Left forelimb (tissue), 1 donor: ENCODE measurements at places on chromosomes 11 and 22.

- no peak for DNase-seq
These were observed 20.2 kb downstream of the RTN4RL2 start for GRCh38 chr11:57480409-57481137.

GRCh38 chr11:35740061-35740799 is 77.7 kb downstream of the TRIM44 start:
- DNase-seq = no peak

DNA sequence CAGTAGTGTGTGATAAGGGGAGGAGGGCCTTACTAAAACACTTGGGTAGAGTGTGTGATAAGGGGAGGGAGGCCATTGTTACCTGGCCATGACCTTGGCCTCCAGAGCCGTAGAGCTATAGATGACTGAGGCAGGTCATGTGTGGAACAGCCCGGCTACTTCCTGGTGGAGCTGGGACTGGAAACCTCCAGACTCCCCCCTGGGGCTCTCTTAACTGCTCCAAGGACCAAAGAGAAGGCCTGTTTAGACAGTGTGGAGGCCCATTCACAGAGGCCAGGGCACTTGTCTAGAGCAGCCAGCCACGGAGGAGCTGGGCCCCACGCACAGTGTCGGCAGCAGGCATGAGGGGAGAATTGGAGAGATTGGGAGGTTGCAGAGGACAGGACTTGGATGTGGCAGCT is 12.5 kb upstream of the MICALL1 start:
- no peak for DNase-seq

- DNase-seq = no peak
These were observed 103.7 kb downstream of the CTTN start for GRCh38 chr11:70501933-70502540.

GRCh38 chr11:69919659-69920344 is 100.6 kb upstream of the FGF3 start:
- DNase-seq = no peak

GRCh38 chr22:49406879-49407587 is 420.6 kb downstream of the BRD1 start:
- no peak for DNase-seq

- no peak for DNase-seq
These were observed 879.7 kb downstream of the JRKL start for GRCh38 chr11:97269527-97269926.

DNA sequence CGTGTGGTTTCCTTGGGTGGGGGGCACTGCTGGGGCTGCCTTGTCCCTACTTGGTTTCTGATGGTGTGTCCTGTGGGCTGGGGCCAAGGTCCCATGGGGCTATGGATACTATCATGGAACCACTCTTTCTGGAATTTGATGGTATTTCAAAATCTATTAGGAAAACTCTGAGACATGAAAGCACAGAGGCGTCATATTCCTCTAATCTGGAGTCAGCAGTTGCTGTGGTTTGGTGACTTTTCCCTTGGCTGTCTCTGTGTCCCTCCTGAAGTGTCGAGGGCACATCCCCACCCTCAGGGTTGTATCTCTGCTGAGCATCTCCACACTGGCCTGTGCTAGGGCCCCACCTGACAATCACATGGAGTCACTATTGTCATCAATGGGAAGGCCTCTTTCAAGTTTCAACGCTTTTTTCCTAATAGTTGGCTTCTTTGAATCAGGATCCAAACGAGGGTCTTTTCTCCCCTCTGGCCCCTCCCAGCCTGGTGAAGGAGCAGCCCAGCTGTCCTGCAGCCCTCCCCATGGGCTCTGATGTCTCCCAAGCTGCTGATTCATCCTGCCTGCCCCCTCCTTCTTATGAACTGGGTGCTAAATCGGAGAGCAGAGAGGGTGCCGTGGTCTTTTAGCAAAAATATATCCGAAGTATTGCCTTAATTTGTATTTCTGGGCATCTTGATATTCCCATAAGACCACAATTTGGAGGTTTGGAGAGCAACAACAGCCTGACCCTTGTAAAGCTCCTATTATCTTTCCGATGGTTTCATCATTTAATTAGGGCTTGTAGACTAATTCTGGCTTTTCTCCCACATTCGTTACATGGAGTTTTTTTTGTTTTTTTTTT is 38.5 kb downstream of the MED15 start:
- no peak for DNase-seq

DNA sequence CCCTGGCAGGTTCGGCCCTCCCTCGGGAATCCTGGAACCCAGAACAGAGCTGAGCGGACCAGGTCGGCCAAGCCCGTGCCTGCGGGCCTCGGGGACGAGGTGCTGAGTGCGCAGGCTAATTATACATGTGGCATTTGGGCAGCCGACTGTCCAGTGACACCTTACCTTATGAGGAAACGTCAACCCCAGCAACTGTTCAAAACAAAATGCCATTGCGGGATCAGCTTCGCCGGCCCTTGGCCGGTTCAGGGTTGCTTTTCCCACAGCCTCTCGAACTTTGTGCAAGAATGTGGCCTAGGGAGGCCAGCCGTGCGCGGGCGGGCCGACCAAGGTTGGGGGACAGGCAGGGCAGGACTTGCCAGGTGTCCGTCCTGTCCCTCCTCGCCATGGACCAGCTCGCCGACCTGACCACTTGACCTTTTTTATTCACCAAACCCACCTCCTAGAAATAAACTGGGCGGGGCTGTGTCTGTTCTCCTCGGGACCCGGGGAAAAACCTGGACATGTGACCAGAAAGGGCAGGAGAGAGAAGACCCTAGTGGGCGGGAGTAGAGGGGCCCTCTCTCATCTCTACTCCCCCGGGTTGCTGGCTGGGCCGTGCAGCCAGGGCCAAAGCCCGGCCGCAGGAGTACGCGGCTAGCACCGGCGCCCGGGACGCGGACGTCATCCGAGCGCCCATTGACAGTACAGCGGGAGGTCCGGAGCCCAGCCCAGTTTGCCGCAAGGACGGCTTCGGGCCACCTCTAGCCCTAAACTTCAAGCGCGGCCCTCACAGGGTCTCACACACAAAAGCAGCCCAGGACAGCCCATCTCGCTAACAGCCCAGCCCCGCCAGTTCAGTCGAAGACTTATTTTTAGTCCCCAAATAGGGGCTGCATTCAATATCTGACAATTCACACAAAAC is 134.3 kb upstream of the C11orf58 start:
- peak; percentile 79 for DNase-seq

GRCh38 chr11:68813773-68814172 is 27.9 kb downstream of the CPT1A start:
- no peak for DNase-seq

- DNase-seq = no peak
These were observed 10.8 kb upstream of the CYP2R1 start for GRCh38 chr11:14902650-14903350.

DNA sequence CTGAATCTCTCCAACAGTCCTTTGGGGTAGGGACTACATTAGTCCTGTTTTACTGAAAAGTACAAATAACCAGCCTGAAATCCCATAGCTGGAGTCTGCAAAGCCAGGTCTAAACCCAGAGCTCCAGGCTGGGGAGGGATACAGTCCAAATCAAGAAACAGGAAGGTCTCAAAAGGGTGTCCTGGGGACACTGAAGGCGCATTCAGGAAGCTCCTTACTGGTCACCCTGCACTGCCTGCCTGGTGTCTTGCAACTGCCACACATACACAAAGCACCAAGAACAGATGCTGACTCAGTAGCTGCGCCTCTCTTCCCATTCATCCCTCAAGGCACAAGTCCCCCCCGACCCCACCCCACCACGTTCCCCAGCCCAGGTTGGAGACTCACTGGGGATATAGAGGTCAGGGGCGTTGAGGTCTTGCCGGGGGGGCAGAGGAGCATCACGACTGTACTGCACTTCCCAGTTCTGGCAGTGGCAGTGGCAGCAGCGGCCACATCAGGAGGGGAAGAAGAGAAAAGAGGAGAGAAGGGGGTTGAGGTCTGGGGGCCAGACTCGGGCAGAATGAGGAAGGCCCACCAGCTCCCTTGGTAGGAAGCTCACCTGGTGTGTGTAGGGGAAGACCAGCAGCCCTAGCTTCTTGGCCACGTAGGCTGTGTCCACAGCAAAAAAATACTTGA is 1.6 kb downstream of the YIF1A start:
- no peak for DNase-seq

GRCh38 chr22:37753746-37754145 is 54.0 kb upstream of the GCAT start:
- DNase-seq = no peak

DNA sequence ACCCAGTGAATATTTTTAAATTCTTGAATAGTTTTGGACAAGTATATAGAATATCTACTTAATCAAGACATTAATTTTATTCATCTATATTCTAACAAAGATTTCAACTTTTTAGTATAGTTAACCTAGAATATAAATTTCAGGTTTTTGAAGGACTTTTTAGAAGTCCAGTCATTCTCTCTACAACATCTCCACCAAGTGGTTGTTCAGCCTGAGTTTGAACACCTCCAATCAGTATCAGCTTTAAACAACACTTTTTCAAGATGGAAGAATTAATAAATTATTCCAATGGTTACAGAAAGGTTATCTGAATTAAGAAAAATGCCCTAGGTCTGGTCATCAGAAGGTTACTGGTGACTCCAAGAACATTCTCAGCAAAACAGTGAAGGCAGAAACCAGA is 31.8 kb downstream of the EIF3M start:
- DNase-seq = no peak

GRCh38 chr11:13963169-13963948 is 836 bp downstream of the SPON1 start:
- peak; percentile 74 for DNase-seq

- no peak for DNase-seq
These were observed 8.6 kb downstream of the C11orf91 start for GRCh38 chr11:33692013-33692504.

- DNase-seq = no peak
These were observed 26.2 kb downstream of the MCM5 start for GRCh38 chr22:35425971-35426800.

GRCh38 chr11:47268448-47269001 is 1.4 kb upstream of the MADD start:
- DNase-seq = no peak

DNA sequence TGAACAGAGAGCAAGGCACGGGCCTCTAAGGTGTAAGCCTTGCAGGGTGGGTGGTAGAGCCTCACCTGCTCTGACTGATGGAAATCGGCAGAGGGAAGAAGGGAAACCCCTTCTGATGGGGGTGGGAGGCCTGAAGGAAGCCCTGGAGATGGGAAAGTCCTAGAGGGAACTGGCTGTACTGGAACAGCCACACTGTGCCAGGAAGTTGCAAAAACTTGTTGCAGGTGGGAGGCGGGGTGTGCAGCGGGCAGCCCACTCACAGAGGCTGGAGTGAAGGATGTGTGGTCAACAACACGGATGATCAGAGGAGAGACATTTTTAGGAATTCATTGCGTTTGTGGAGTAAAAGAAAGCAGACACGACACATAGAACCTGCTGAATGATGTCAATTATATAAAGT is 91.3 kb downstream of the ZC3H12C start:
- DNase-seq = no peak

GRCh38 chr11:68160100-68160695 is 39.0 kb upstream of the CHKA start:
- DNase-seq = no peak

DNA sequence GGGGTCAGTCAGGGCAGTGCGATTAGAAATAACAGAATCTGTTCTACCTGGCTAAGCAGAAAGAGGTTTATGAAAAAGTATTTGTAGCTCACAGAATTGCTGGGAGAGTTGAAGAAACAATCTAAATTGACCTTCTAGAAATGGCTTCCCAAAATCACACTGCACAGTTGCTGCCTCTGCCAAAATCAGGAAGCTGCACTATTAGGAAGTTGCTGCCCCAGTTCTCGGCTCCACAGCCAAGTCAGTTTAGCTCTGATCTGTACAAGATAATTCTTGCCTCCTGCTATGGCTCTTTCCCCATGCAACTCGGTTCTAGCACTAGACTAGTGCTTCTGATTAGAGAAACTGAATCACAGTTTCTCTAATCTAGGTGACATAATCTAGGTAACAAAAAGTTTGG is 16.0 kb upstream of the CCDC90B start:
- no peak for DNase-seq

- DNase-seq = no peak
These were observed 31.4 kb upstream of the CLDN5 start for GRCh38 chr22:19555651-19556050.

DNA sequence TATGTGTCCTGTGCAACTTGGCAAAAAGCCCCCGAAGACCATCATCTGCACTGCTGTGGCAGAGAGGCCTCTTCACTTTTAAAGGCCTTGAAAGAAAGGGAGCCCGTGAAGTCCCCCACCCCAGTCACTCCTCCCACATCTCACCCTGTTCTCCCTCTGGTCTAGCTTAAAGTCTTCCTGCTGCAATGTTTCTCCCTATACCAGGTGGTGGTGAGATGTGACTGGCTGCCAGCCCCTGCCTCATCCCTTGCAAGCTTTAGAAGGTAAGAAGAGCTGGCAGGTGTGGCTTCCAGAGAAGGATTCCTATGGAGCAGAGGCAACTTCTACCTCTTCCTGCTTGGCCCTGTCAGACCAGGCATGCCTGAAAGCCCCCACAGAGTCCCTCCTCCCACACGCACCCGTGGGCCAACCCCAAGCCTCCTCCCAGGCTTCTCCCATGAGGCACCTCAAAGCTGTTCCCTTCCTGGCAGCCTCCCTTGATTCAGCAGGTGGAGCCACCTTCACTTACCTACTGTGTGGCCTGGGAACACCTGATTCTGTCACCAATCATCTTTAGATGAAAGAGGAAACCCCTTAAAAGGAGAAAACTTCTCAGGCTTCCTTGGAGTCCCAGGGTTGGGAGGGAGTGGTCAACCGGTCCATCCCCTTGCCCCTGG is 4.0 kb upstream of the TRIM29 start:
- no peak for DNase-seq

DNA sequence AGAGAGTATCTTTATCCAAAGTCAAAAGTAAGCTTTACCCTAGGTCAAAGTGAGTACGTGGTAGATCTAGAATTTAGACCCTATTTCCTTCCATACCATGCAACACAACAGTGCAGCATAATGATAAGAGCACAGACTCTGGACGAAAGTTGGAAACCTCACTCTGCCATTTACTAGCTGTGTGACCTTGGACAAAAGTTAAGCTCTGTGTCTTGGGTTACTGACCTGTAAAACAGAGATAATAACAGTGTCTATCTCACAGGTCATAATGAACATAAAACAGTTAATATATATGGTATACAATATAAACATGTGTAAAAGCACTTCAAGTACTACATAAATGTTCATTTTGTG is 13.6 kb upstream of the CHRNA10 start:
- DNase-seq = no peak

- peak; percentile 30 for DNase-seq
These were observed 60.0 kb downstream of the BTG4 start for GRCh38 chr11:111452146-111452545.
